Fibroblast of lung (primary cell): ENCODE measurements at places on chromosomes 2 and 18. TPM values are rescaled to one million over a fixed set of nuclear protein-coding genes. Genes with fewer than 3 reads are reported as not detected.

The SULT1C2 gene
- total RNA-seq, result under 0.01 and 0.26 TPM in 2 replicates

The PAX8 gene
- total RNA-seq, result 0.50 and 0.51 TPM in 2 replicates

The DCDC2C gene
- total RNA-seq, result not detected in 2 replicates

The C2orf78 gene
- not detected in 2 replicates for total RNA-seq

The OBSL1 gene
- 28.7 and 34.4 TPM in 2 replicates for total RNA-seq

The RFTN2 gene
- total RNA-seq, result 6.9 and 10.2 TPM in 2 replicates

The AMER3 gene
- not detected in 2 replicates for total RNA-seq

The FBXO48 gene
- total RNA-seq, result 0.26 and 0.33 TPM in 2 replicates

The SALL3 gene
- total RNA-seq, result not detected in 2 replicates

The LINC00305 gene
- total RNA-seq, result not detected in 2 replicates

The FER1L5 gene
- total RNA-seq, result 0.50 and 0.51 TPM in 2 replicates

The ZNF385B gene
- total RNA-seq, result under 0.01 TPM in 1 of 2 replicates, not detected in the other

The CYBRD1 gene
- total RNA-seq, result 227 and 334 TPM in 2 replicates

The UCN gene
- total RNA-seq, result 1.2 and 1.3 TPM in 2 replicates

The LHCGR gene
- total RNA-seq, result not detected in 2 replicates

The TTC39C gene
- total RNA-seq, result 32.0 and 32.6 TPM in 2 replicates

- no peak for DNase-seq
Observed at GRCh38 chr2:164717000-164717803, 95.9 kb upstream of the GRB14 start.

DNA sequence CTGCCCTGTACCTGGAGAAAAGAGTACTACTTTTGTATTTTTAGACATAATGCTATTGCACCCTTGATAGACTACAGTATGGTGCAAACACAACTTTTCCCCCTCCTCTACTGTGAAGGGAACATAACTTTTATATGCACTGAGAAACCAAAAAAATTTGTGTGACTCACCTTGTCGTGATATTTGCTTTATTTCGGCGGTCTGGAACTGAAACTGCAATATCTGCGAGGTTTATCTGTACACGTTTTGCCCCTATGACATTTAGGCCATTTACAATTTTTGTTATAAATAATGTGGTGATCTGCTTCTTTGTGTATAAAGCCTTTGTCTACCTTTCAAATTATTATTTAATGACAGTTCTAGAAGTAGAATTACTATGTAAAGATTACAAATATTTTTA is 34.4 kb upstream of the AAK1 start:
- DNase-seq, result no peak

DNA sequence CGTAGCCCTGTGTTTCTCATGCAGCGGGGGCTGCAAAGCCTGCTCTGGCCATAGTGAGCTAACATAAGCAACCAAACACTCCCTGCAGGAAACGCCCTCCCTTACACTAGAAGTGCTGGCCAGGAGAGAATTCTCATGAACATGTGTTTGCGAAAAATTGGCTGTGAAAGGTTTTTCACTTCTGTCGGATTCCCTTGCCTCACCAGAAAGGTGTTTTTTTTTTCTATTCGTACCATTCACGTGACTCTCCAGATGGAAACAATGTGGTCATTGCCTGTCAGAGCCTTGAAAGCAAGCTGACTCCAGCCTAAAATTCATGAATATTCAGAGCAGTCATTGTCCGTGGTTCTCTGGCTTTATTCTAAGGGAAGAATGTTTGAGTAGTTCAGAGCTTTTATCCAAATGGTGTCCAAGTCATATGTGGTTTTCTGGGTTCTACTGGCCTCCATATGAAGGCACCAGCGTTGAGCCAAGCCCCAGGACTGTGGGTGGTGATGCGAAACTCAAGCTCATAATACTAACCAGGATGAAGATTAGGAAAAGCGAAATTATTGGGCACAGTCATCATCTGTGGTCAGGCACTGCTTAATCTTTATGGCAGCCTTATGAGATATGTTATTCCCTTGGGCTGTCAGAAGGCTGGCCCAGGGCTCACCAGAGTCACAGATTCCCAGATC is 236.4 kb downstream of the ALPK2 start:
- DNase-seq, result peak; percentile 29

DNA sequence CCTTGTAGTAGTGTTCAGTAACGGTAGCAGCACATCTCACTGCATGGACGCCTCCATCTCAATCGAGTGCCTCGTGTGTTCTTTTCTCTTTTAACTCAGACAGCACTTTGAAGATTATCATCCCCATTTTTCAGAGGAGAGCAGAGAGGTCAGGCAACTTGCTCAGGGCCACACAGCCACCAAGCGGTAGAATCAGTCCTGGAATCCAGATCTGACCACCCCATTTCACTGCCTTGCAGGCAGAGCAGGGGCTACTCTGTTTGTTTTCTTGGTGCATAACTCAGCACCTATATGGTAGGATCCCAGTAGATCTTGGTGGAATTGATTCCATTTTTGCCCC is 129.5 kb downstream of the SMAD7 start:
- DNase-seq, result no peak

DNA sequence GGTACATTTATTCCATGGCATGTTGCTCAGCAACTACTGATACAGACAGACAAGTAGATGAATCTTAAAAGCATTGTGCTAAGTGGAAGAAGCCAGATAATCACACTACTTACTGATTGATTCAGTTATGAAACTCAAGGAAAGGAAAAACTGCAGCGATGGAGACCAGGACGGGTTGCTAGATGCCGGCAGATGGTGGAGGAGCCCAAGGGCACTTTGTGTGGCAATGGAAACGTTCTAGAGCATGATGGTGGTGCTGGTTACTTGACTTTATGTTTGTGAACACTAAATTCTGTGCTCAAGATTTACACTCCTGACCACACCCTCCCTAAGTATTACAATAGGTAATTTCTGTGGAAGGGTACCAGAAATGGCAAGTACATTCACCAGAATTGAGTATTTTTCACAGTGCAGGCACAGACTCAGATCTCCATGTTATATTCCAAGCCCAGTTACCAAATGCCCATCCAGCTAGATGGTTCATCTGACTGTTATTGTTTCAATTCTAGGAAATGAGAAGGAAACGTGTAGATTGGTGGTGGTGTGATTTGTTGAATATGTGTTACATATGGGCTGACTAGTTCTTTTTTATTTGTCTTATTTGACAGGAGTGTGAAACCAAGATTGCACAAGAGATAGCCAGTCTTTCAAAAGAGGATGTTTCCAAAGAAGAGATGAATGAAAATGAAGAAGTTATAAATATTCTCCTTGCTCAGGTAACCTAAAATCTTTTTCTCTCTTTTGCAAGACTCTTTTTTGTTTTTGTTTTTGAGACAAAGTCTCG is 55.1 kb downstream of the RALBP1 start:
- DNase-seq, result no peak

- no peak for DNase-seq
Observed at GRCh38 chr18:10197097-10197496, 257.3 kb upstream of the APCDD1 start.

DNA sequence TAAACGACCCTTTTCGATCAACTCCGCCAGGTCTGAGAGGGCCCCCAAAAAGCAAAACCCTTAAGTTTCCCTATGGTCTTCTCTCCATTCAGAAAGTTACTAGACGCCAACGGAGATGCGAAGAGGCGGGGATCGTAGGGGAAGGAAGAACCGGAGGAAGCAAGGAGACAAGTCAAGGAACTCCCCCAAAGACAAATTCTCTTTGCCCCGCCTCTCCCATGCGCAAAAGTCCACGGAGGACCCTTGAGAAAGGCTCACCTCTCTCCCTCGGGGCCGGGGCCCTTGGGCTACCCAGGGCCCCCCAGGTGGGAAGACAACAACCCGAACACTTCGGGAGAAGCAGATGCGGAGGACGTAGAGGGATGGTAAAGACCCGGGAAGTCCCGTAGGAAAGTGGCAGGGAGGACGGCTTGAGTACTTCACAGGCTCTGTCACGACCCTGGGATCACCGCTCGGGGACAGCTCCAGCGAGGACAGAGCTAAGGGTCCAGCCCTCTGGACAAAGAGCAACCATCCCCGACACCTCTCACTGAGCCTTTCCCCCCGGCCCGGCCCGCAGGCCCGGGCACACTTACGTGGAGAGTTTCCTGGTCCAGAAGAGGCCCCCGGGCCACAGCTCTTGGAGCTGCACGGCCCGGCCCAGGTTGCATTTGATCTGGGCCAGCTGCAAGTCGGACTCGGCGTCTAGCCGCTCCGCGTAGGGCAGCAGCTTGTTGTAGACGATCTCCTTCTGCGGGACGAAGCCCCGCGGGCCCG is 647 bp downstream of the PSME4 start:
- DNase-seq, result peak; percentile 48

DNA sequence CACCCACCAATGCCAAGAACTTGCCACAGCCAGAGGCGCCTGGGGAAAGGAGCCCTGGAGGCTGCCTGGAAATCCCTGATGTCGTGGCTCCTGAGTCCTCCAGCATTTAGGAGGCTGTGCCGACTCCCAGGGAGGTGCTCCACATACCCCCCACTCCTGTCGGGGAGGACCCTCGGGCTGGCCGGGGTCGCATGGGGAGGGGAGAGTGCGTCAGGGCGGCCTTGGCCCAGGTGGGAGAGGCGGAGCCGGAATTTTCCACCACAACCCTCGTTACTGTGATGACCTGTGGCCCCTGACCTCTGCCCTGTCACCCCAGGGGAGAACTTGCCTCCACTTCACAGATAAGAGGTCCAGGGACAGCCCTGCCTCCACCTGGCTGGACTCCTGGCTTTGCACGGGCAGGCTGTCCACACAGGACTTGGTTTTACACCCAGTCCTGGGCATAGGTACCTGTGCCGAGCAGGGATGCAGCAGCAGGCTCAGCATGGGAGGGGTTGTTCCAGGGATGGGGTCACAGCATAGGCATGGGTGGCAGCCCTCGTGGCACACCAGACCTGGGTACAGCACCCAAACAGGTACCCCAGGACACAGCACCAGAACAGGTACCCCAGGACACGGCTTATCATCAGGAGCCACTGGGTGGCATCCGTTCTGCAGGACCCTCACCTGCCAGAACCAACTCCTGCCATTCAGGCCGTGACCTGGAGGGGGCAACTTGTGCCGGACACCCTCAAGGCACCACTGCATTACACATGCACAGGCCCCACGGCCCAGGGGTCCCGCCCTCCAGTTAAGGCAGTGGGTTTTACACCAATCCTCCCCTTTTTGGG is 12.3 kb upstream of the AGXT start:
- no peak for DNase-seq

GRCh38 chr2:139872503-139872902 is 1092.3 kb upstream of the NXPH2 start:
- no peak for DNase-seq

GRCh38 chr2:103792042-103792441 is 1030.2 kb downstream of the TMEM182 start:
- DNase-seq, result no peak

DNA sequence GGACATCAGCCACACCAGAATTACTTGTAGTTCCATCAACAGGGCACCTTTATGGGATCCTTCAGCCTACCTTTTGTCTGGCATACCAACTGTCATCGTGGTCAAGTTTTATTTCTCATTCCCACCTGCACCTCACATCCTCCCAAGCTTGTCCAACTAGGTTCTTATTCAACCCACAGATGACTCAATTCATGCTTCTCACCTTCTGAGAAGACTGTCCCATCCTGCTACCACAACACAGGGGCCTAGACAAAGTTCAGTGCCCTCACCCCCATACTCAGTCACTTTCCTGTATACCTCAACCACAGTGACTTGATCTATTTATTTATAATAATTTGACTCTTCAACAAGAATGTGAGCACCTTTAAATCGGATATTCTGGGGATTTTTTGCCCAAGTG is 114.4 kb upstream of the ACVR1C start:
- no peak for DNase-seq

- peak; percentile 80 for DNase-seq
Observed at GRCh38 chr2:37654932-37655841, 16.3 kb downstream of the CDC42EP3 start.

- no peak for DNase-seq
Observed at GRCh38 chr2:129794540-129794939, 184.9 kb upstream of the RAB6C start.

DNA sequence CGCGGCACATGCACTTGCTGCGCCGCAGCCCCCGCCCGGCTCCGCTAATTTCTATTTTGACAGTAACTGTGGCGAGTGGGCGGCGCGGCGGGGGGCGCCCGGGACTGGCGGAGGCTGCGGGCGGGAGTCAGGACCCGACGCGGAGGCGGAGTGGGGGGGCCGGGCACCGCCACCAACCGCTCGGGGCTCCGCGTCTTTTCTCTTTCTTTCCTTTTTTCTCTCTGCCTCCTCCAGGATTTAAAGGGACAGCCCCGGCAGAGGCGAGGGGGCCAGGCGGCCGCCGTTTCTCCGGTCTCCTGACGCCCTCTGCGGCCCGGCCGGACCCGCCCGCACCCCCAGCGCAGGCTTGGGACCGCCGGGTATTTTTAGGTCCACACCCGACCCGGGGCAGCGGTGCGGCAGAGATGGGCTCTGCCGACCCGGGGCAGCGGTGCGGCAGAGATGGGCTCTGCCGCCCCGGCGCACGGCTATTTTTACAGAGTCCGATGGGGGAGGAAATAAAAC is 460 bp upstream of the ZBTB7C start:
- DNase-seq, result peak; percentile 19

DNA sequence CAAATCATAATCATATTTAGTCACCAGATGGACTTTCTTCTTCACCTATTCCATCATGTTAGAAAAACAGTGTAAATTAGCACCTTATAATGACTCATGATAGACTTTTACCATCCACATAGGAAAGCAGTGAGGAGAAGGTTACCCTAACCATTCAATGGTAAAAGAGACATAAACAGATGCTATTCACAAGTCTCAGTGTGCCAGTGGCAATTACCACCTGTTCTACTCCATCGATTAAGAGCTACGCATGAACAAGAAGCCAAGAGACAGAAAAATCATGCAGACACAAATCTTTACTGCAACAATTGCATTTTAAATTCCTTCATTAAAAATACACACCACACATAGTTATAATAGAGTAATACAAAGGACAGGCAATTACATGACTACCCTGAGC is 106.7 kb upstream of the CHAC2 start:
- DNase-seq, result no peak

DNA sequence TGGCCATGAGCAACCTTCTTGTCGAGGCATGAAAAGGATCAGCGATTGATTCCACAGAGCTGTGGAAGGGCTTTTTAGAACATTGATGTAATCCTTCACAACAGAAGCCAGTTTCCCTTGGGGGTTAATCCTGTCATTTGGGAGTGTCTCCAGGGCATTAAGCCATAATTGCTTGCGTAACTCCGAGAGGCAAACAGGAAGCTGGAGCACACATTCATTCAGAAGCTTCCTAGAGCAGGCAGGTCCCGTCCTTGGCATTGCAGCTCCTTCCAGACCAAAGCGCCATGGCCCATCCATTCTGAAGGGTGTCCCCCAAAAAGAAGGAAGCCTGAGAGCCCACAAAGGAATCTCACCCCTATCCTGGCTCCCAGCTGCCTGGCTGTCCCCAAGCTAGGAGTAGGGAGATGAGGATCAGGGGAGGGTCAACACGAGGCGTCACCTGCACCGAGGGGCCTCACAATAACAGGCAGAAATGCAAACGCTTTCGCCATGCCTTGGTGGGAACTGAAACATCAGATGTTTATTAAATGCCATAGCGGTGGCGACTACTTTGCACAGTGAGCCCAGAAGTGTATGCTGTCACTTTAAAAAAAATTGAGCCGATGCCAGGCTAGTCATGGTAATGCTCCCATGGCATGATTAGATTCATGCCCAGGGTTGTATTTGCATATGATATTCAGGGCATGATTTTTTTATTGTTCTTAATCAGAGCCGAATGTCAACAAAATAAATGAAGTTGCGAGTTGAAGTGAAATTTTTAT is 339.4 kb downstream of the BCL11A start:
- no peak for DNase-seq

GRCh38 chr18:26510337-26510736 is 38.0 kb downstream of the KCTD1 start:
- DNase-seq, result no peak
